ENCODE measurements at places on chromosomes 4 and X.

DNA sequence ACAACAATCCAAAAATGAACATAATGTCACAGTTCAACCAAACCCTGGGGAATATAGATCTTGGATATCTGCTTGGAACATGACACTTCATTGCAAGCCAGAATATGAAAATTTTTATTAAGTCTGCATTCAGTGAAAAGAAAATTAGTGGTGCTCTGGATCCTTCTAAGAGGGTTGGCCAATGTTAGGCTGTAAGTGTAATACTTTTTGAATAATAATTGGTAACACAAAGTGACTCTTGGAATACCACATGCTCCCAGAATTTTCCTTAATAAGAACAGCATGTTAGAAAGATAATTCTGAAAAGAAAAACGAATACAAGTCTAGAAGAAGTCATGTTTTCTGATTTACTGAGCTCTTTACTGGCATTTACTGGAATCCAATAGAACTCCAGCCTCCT lies 175.8 kb downstream of the RASL11B start:
- no peak for DNase-seq

- peak; percentile 73 for DNase-seq
These were observed 24.0 kb downstream of the HAND2 start for GRCh38 chr4:173505924-173506518.

DNA sequence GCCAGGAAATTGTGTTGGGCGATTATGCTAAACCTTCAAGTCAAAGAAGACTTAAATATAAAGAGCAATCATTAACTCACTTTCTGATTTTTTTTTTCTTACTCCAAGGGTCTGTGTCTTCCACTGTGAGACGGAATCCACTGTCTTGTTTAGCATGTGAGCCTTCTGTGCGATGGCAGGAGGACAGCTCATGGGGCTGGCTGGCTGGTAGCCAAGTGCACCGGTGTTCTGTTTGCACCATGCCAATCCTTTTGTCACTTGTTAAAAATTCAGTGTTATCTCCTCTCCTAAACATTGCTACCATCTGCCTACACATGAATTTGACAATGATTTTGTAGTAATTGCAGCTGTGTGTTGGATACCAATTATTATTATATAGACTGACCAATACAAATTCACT lies 1056.3 kb upstream of the IGFBP7 start:
- DNase-seq: no peak

DNA sequence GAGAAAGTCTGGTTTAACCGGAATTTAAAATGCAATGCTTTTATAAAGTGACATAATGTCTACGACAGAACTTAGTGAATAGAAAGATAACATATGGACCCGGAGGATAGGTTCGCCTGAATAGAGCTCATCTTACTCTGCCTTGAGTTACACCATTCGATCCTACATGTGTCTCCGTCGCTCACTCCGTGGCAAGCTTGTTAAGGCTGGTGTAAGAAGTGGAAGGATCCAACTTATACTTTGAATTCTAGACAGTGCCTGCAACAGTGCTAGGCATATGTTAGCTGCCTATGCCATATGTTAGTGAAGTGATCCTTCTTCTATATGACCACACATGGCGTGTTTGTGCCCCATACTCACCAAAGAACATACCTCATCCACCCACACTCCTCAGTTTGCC lies 50.9 kb downstream of the SEL1L3 start:
- DNase-seq: no peak

DNA sequence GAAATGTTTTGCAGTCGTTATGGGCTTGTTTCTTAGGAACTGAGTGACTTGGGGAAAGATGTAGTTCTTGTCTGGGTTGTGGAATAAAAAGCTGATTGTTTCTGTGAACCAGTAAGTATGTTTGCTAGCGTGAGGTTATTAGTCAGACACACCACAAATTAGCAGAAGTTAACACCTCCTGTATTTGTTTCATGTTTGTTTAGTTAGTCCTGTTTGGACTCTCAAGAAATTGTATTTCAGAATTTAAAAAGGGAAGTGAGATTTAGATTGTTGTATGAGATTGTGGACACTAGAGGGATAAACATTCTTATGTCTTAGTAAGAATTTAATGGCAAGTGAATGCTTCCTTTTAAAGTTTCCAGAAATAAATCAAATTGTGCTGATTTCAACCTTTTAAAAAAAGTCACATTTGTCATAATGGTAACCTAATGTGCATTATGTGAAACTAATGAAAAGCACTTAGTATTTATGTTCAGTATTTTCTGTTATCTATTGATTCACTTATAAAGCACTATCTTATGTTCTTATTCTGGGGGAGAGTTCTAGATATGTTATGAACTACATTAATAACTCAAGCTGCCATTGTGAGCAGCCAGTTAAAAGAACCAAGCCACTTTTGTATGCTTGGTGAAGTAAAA lies 25.6 kb downstream of the ATP10D start:
- DNase-seq: no peak

- DNase-seq: peak; percentile 95
These were observed at the start of gene UBE2K for GRCh38 chr4:39697740-39698423. Gene UBE2K (plus strand): TSS chr4:39698136. CDS start chr4:39698328, 192 bp downstream.

DNA sequence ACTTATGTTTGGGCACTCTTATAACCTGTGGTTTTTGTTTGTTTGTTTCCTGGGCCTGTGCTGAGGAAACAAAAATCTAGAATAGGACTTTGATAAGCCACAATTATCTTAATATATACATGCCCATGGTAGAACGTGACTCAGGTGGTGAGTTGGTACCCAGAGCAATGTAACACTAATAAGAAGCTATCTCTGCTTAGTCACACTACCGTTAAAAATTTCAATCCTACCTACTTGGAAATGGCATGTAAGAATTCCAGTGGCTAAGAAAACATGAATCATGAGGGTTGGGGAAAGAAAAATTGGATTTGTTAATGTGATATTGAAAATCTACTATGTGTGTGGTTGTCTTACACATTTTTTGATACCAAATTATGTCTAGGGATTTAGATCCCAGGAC lies 30.5 kb upstream of the ADGRG2 start:
- DNase-seq: no peak

DNA sequence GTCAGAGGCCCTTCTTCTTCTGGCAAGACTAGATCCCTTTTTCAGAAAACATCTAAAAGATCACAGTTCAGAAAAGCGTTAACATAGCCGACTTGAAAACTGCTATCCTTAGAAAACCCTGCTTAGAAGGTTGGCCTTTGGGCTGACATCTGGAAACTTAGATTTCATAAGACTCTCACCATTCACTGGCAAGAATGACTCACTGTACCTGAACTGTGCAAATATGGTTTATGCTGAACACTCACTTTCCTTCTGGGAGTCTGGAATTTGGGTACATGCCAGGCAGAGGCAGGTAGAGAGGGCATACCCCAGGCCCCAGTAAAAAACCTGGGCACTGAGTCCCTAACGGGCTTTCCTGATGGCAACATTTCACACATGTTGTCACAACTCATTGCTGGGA lies 88.8 kb upstream of the GPC3 start:
- DNase-seq: no peak

DNA sequence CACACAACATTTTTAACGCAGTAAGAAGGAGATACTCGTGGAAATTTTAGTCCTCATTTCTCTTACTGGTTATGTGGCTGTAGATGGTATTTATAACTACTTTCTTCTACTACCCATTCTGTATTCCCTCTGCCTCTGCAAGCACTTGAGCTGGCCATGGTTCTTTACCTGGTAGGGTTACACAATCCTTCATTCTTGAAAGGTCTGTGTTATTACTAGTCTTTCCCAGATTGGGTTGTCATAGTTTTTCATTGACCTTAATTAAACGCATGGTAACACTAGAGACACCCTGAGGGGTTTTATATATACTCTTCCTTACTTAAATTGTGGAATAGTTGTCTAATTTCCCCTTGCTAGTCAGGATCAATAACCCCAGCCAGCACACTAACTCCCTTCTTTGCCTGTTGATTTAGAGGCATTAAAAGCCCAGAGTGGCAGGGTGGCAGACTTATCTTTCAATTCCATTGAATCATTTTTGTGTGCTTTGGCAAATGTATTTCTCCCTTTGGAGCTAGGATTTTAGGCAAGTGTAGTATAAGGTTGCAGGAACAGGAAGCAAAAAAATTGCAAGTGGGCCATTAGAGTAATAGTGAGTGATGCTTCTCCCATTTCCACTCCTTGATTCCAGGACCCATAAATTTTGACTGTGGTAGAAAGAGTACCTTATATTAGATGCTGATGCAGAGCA lies 113.6 kb upstream of the EMCN start:
- DNase-seq: no peak

DNA sequence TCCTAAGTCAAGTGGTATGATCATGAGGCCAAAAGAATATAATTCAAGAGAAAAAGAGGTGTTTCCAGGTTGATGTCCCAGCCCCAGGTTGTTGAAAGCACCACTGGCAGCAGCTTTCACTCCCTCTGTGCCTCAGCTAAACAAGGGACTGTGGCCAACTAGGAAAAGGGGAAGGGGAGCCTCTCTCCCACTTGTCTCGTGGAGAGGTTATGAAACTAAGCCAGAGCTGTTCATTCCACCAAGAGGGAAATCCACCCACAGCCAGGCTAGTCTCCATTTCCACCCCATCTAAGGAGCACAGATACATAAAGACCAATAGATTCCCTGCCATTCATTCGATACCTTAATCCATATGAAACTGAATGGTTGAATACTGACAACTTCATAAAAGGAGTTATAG lies 8.1 kb downstream of the ANXA5 start:
- DNase-seq: no peak

DNA sequence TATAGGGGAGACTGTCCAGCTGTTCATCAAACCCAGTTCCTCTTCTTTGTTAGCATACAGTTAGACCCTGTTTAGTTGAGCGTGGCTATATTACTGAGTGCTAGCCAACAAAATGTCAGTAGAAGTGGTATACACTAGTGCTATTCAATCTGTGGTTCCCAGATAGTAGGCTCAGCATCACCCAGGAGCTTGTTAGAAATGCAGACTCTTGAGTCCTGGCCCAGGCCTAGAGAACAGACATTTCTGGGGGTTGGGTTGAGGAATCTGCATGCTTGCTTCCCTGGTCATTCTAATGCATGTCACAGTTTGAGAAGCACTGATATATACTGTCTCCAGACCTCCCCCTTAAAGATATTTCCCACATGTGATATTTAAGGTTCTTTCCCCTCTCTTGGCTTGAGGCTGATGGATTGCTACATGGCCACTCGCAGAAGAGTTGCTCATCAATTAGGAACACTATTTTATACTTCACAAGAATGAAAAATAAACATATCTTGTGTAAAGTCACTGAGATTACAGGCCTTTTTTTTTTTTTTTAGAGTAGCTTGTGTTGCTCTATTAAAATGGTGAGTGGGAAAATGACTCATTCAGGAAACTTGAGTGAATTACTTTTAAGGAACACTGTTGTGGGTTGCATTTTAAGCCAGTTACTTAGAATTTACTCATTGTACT lies 289.0 kb downstream of the STIM2 start:
- DNase-seq: no peak

- DNase-seq: no peak
These were observed 63.8 kb upstream of the GABRQ start for GRCh38 chrX:152573866-152574265.

DNA sequence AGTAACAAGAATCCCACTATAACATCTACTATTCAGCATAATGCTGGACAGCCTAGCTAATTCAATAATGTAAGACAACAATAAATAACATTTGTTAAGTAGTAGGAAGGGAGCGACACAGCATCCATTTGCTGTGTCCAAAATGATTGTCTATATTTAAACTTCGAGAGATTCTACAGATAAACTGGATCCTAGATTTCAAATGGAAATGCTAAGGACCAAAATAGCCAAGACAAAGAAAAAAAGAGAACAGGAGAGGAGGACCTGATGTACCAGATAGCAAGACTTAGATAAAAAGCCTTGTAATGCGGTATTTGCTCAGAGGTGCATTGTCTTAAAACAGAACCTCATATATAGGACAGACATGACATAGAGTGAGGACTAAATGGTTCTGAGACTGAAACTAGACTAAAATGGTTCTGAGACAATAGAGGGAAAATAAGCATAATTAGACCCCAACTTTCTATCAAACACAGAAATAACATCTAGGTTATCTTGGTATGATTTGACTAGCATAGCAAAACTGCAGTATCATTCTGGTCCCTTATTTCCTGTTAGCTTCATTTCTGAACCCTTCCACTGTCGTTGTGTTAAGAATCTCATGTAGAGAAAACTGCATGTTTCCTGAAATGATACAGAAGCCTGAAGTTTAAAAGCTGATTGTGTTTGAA lies 3.8 kb downstream of the HPGDS start:
- no peak for DNase-seq

- DNase-seq: no peak
These were observed 12.0 kb downstream of the MAB21L2 start for GRCh38 chr4:150593996-150594395.

GRCh38 chr4:2804449-2804972 lies 11.6 kb downstream of the SH3BP2 start:
- DNase-seq: no peak

- DNase-seq: no peak
These were observed 24.8 kb downstream of the EVC2 start for GRCh38 chr4:5683566-5683965.

GRCh38 chr4:40553995-40554394 lies 75.7 kb downstream of the RBM47 start:
- no peak for DNase-seq

Data from ELF-1 (cell line).